Hematopoietic multipotent progenitor cell treated with erythropoietin and hydrocortisone succinate and interleukin-3 and kit ligand, for 17 days (in vitro differentiated cells): ENCODE measurements at places on chromosomes 3 and 15.

GRCh38 chr15:65339920-65340319 lies 35.4 kb downstream of the RNU5B-1 start:
- DNase-seq: no peak

DNA sequence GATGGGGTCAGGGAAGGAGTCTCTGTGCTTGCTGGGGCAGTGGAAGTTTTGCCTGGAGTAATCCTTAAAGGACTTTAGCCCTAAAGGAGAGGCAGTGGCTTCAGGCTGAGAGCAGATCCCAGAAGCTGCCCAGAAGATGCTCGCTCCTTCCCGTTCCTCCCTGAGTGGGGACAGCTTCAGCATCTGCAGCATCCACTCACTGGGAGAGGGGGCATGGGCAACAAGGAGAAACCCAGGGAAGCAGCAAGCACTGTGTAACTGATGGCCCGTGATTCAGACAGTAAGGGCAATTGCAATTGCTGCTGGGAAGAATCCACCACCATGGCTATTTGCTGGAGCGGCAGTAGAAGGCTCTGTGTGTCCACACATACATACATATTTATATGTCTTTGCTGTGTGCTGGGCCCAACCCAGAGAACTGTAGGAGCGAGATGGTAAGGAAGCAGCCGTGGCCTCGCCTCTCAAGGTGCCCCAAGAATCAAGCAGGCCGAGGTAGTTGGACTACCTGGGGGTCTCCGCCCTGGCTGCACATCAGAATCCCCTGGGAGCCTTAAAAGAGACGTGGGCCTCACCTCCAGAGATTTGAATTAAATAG lies 5.8 kb upstream of the PAQR5 start:
- DNase-seq: no peak

DNA sequence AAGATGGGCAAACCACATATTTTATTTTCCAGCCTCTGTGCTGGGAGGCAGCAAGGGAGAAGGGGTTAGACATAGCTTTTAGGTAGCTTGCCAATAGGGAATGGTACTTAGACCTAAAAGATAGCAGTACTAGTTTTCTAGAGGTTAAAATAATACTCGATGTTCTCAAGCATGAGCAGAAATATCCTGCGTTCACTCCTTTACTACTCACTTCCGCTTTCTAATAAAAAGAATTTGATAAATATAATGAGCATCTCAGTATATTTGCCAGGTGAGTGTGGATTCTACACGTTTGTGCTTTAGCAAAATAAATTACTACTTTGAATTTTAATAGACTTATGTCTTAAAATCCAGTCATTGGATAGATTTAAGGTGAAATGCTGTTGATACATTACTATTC lies 39.4 kb upstream of the CD47 start:
- DNase-seq: no peak

GRCh38 chr3:31543375-31543774 lies 10.7 kb downstream of the STT3B start:
- DNase-seq: no peak

DNA sequence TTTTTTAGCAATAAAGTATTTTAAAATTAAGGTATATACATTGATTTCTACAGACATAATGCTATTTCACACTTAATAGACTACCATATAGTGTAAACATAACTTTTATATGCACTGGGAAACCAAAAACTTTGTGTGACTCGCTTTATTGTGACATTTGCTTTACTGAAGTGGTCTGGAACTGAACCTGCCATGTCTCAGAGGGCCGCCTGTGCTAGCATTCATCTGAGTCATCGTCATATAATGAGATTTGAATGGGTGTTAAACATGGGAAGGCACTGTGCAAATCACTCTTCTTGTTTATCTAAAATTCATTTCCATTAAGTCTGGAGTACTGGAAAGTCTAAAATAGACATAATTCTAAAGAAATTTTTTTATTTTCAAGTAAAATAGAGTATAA lies 12.9 kb downstream of the EIF2AK4 start:
- DNase-seq: no peak

DNA sequence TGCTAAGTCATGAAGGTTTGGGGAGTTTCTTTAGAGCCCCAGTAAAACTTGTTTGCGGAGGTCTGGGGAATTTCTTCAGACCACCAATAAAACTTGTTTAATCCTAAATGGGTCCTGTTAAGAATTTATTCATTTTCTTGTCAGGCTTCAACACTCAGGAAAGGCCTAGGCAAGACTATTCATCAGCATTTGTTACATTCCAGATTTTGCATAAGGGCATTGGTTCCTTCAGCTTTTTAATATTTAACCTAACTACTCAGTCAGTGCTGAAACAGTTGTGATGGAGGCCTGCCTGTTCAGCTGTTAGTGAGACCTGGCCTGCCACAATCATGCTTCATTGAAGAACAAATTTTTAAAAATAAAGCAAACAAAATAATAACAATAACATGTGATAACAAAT lies 954.2 kb upstream of the SEMA6D start:
- DNase-seq: no peak
